ENCODE measurements at places on chromosomes 4 and X. TPM values are rescaled to one million over a fixed set of nuclear protein-coding genes. Genes with fewer than 3 reads are reported as not detected.

Gene CBLL2
- not detected for total RNA-seq

- DNase-seq = peak; percentile 59
Measured at GRCh38 chrX:40097504-40098263, at the start of gene BCOR. TSS of gene BCOR (minus strand) at chrX:40097958. CDS start at chrX:40077929, 20,029 bp downstream.

- no peak for DNase-seq
Measured at GRCh38 chr4:140805293-140805692, 49.1 kb upstream of the TBC1D9 start.

GRCh38 chr4:139416073-139416673 lies 37.7 kb upstream of the RAB33B start:
- DNase-seq = peak; percentile 65

GRCh38 chr4:26194764-26195163 lies 126.0 kb upstream of the RBPJ start:
- DNase-seq = no peak

- no peak for DNase-seq
Measured at GRCh38 chrX:2819345-2820135, 9.2 kb upstream of the GYG2 start.

Data from G401 (cell line).